Stimulated activated CD4-positive, alpha-beta T cell treated with anti-CD3 and anti-CD28 coated beads, Interleukin-1b, Interleukin-23, amount 100 ng/mL, for 4 hours (primary cell): ENCODE measurements at places on chromosomes 2 and 18.

DNA sequence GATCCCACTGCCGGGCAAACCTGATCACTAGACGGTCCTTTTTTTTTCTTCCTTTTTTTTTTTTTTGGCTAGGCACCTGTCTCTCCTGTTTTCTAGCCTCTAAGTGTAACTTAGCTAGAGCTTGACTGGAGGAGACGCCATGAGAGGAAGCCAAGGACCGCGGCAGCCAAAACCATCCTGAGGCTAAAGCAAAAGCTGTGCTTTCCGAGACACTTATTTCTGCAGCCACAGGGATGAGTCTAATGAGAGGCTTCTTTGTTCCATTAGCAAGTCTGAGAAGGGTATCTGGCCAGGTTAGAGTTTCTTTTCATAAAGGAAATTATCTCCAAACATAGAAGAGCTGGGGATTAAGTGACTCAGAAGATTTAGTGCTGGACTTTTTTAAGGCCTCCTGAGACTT is 7.3 kb upstream of the CXCR4 start:
- DNase-seq: no peak

DNA sequence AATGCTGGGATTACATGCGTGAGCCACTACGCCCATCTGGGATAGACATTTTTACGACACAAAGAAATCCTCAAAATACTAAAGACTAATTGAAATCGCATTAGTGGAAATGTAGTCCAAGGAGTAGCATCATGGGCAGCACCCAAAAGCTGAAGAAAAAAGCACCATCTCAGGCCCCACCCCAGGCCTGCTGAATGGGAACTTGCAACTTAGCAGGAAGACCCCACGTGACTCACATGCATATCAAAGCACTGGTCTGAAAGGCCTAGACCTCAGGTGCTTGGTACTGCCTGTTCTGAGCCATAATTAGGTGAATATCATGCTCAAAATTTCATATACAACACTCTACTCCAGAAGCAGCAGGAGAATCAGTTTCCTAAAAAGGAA is 28.9 kb downstream of the SPRED2 start:
- no peak for DNase-seq

- DNase-seq: no peak
Measured at GRCh38 chr2:116467243-116467642, 1347.2 kb upstream of the DDX18 start.

- DNase-seq: no peak
Measured at GRCh38 chr2:214575030-214575429, 164.2 kb downstream of the VWC2L start.

- no peak for DNase-seq
Measured at GRCh38 chr2:103875131-103875530, 978.8 kb upstream of the POU3F3 start.

DNA sequence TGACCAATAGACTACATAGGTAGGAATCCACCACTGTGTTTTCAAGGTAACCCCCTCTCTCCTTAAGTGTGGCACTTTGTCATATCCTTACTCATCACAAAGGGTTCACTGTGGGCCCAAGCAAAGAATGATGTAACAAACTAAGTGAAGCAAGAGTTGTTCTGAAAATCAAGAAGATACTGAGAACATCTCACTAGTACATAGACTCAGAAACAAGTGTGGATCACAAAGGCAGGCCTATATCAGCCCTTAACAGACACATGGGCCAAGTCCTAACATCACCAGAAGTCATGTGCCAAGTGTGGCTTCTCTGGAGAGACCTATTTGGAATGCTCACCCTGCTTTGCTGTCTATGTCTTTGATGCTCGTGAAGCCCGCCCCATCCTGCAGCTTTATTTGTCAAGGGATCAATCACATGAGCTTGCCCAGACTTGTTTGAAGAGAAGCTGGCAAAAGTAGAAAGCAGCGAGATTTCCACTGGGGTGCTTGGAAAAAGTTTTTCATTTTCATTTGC is 131.2 kb upstream of the TTC39C start:
- DNase-seq: no peak

DNA sequence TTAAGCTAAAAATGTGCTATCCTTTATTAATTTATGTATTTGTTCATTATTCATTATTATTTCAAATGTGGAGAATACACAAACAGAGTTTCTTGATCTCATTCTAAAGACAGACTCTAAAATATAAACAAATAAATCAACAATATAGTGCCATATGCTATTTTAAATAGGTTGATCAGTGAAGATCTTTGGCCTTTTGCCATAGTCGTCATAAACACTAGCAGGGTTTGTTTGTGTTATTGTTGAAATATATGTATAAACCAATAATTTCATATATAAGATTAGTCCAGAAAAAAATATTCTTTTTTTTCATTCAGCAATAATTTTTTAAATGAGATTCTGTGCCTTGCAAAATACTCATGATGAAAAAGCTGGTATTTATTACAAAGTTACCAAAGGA is 62.1 kb upstream of the KYNU start:
- no peak for DNase-seq

DNA sequence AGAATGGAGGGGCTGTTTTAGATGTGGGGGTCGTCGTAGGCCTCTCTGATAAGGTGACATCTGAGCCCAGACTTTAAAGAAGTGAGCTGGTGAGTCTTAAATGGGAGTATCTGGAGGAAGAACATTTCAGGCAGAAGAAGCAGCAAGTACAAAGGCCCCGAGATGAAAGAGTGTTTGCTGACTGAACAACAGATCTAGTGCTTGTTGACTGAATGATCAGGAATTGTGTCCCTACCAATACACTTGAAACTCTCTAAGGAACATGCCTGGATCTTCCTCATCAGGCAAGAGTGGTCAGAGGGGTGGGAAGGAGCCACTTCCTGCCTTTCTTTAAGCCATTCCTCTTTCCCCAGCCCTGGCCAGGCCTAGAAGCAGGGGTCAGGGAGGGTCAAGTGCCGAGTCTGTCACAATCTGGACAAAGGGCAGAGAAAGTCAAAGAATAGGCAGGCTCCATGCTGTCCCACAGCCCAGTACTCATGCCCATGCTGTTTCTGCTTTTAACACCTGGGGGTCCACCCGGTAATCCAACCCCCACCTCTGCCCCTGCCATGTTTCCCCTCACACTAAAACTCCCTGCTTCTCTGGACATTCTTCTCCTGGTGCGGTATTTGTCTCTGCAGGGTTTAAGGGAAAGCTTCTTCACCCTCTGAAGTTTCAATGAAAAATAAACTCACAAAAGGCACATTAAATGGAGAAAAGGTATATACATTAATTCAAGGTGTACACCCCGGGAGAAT is 3.0 kb upstream of the TMEM37 start:
- no peak for DNase-seq

DNA sequence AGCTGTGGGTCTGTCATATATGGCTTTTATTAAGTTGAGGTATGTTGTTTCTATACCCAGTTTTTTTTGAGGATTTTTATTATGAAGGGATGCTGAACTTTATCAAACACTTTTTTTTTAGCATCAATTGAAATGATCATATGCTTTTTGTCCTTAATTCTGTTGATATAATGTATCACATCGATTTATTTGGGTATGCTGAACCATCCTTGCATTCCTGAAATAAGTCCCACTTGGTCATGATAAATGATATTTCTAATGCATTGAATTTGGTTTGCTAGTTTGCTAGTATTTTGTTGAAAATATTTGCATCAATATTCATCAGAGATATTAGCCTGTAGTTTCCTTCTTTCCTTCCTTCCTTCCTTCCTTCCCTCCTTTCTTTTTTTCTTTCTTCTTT is 22.5 kb upstream of the CWC22 start:
- DNase-seq: no peak
